ENCODE measurements at places on chromosomes 7 and 10.

DNA sequence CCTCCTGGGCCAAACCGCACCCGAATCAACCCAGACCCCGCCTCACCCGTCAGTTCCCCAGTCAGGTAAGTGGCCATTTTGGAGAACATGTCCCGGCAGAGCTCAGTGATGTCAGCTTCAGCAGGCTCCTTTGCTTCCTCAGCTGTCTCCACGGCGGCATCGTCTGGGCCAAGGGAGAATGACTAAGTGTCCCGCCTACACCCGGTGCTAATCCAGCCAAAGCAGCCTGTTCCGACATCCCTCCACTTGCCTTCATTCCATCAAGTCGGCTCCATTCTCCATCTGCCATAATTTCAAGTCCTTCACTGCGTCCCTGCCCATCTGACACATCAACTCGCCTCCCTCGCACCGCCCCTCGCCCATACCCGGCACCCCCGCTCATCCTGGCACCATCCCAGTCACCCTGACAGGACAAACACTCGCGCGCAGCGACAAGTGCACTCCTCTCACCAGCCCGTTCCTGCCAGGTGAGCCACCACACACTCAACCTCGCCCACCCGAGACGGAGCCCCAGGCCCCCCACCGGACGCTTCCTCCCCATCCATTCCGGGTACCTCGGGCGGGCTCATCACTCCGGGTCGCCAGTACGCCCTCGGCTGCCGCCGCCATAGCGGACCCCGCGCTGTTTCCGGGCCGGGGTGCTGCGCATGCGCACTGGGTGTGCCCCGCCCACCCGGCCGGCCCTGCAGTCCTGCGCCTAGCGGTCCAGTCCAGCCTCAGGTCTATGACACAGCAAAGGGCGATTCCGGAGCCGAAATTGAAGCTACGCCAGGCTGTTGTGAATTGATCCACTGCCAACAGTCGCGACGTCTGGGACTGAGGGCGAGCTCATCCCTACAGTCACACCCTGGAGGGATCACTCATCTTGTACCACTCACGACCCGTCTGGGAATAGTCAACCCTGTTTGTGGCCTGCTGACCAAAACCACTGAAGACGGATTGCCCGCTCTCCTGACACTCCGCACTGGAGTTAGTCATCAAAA lies at the start of gene BLOC1S2:
TSS of gene BLOC1S2 (minus strand) at position 630 of the 983 bp plus-strand sequence. CDS start at position 609, 21 bp downstream.
- peak; percentile 95 for DNase-seq

- DNase-seq, result peak; percentile 30
Observed at GRCh38 chr7:1665549-1666316, 4.3 kb upstream of the ELFN1 start.

GRCh38 chr7:29488977-29489376 lies 74.7 kb upstream of the PRR15 start:
- no peak for DNase-seq

DNA sequence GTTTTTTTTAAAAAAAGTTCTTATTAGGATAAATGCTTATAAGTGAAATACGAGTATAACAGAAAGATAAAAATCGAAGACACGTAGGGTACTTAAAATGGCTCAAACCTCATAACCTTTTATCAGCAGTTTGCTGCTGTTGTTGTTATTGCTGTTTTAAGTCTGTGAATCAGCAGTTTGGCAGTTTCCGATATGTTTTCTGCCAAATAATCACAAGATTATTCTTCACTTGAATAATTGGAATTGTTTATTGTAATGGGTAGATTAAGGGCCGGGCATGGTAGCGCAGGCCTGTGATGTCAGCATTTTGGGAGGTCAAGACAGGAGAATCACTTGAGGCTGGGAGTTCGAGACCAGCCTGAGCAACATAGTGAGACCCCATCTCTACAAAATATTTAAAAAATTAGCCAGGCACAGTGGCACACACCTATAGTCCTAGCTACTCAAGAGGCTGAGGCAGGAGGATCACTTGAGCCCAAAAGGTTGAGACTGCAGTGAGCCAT lies 177.6 kb downstream of the VTI1A start:
- DNase-seq, result no peak

DNA sequence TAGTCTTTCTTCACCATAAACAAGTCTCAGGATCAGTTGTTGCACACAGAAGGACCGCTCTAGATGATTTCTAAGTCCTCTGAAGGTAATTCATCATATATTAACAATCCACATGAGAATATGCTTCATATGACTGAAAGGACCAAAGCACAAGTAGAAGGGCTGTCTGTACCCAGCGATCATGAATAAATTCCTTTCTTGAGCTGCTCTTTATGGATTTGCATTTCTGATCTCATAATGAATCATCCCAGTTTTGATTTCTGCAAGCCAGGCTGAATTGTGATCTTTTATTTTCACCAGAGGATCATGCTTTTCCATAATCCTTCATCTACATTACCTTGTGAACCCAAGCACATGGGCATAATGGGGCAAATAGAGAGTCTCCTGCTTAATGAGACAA lies 675.6 kb downstream of the MAGI2 start:
- no peak for DNase-seq

DNA sequence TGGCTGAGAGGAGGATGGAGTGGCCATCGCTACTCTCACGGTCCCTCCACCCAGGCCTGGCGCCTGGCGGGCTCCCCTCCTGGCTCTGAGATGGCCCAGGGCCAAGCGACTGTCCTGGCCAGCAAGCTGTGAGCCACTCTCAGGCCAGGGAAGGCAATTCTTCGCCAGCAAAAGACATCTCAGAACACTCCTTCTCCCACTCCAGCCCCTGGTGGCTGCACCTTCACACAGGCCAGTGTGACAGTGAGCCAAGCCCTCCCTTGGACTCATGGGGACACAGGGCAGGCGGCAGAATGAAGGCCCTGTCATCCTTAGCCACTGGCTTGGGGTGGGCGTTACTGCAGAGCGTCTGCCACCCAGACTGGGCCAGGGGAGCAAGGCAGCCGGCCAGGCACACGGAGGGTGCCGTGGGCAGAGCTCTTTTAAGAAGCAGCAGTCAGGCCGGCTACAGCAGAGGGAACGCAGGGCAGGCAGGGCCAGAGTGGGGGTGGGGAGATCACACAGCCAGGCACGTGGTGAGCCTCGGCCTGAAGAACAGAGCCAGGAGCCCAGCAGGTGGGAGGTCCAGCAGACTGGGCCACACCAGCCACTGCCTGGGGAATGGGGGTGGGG lies 14.4 kb downstream of the STK32C start:
- no peak for DNase-seq

DNA sequence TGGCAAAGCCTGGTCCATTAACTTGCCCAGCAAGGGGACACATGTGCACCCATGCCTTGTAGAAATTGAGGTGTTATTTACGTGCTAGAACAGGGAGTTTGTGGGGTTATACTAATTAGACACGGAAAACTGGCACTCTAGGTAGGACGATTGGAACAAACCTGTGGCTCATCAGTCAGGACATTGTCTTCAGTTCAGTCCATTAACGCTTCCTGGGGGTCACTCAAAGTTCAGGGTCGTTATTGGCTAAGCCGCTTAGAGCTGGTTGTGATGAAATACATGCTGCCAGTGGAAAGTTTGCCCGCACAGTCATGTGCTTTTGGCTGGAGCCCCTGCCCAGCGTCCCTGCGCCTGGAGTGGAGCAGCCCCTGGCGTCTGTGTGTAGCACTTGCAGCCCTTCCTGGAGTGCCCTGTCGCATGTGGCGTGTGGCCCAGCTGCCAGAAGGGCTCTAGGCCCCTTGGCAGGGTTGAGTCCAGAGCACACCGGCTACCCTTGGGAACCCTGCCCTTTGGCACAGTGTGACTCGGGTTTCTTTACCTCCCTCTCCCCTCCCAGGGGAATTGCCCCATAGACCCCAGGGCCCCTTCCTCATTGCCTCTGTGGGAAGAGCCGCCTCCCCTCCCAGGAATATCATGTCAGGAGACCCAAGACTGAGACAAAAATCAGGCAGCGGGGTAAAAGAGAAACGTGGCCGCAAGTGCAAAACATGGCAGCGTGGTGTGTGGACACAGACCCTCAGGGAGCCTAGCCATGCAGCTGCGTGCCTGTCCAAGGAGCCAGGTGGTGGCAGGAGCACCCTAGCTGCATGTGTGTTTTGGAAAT lies 9.8 kb downstream of the ZNF775 start:
- no peak for DNase-seq
